MCF 10A (cell line): ENCODE measurements at places on chromosomes 12 and 14.

GRCh38 chr14:21940887-21941856 lies 267.6 kb upstream of the OR4E1 start:
- H3K27me3 ChIP-seq, result peaks cover 88% of the 10 kb centered on the region
- no peaks in the 10 kb centered on the region for H3K4me1 ChIP-seq
- no peaks in the 10 kb centered on the region for H3K36me3 ChIP-seq
- DNase-seq, result peak; percentile 52

DNA sequence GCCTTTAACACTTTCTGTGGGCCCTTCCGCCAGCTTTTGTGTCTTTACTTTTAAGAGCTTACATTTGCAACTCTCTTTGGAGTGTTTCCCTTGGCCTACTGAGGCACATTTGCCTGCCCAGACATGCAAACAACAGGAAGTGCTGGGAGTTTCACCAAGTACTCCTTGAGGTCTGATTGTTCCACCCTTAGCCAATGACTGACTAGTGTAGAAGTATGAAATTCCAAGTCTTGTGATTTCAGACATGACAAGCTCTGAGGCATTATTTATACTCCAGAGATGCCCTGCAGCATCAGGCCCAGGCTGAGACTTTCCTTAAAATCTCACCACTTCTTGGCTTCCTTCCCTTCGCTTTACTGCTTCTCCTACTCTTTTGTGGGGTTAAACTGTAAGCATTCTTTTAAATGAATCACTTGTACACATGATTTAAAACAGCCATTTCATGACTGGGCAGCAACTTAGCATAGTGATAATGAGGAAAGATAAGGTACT lies 174.1 kb downstream of the SLC6A15 start:
- peak overlapping the region; percentile 85 for H3K27ac ChIP-seq
- no peaks in the 10 kb centered on the region for H3K27me3 ChIP-seq
- peaks cover 13% of the 10 kb centered on the region for H3K4me1 ChIP-seq
- no peak overlapping the region for H3K4me3 ChIP-seq

DNA sequence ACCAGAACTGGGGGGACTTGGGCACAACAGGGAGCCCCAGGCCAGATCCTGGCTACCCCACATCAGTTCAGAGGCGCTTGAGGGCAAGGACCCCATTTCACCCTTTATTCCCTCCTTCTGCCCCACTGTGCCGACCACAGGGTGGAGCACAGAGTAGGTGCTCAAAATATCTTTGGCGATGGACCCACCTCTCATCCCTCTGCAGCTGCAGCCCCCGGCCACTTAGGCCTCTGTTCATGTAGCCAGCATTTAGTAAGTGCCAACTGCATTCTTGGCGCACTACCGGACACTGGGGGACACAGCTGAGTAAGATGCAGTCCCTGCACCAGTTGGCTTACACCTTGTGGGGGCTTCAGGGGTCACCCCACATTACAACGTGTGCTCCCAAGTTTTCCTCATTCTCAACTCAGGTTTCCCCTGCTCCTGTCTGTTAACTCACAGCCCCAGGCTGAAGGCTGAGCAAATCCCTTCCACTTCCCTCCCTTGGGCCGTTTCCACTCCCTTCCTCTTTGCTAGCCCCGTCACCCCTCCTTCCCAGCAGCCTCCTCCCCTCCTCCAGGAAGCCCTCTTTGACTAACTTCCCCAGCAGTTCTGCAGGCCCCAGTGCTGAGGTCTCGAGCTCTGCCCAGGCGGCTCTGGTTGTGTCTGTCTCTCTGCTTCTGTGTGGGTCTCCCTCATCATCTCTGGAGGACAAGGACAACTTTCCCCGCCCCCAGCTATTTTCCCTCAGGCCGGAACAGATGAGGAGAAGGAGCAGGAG lies 26.5 kb downstream of the KRT80 start:
- H3K27me3 ChIP-seq, result no peaks in the 10 kb centered on the region
- peaks cover 40% of the 10 kb centered on the region for H3K4me1 ChIP-seq
- no peak overlapping the region for H3K27ac ChIP-seq
- H3K36me3 ChIP-seq, result peaks cover 4% of the 10 kb centered on the region
- no peak overlapping the region for H3K4me3 ChIP-seq

DNA sequence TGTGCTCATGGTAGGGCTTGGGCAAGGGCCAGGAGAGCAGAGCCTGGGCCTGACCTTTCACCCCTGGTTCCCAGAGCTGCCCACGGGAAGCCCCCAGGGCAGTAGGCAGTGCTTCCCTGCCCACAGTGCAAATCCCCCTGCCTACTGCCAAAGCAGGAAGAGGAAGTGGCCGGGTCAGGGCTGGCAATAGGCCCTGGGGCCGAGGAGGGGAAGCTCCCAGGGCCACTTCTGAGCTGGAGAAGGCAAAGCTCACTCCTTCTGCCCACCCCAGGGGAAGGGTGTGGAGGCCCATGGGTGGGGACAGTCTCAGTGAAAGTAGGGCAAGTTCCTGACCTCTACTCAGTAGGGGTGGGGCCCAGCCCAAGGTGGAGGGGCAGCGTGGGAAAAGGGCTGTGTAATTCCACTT lies 5.4 kb upstream of the NR4A1 start:
- no peak for DNase-seq
- H3K36me3 ChIP-seq, result peaks cover 5% of the 10 kb centered on the region
- H3K4me3 ChIP-seq, result no peak overlapping the region
- H3K27me3 ChIP-seq, result peaks cover 11% of the 10 kb centered on the region

GRCh38 chr12:112838731-112839130 lies 47.2 kb downstream of the RPH3A start:
- DNase-seq, result no peak
- H3K4me1 ChIP-seq, result peaks cover 5% of the 10 kb centered on the region
- H3K27ac ChIP-seq, result no peak overlapping the region
- no peak overlapping the region for H3K4me3 ChIP-seq
- H3K36me3 ChIP-seq, result no peaks in the 10 kb centered on the region
- H3K27me3 ChIP-seq, result no peaks in the 10 kb centered on the region
